ENCODE measurements at places on chromosomes 1 and 21. TPM values are rescaled to one million over a fixed set of nuclear protein-coding genes. Genes with fewer than 3 reads are reported as not detected.
A peak's percentile ranks its signal among the peaks of the same experiment; 100 is the strongest.

The TCHH gene
- 0.91 TPM for total RNA-seq

DNA sequence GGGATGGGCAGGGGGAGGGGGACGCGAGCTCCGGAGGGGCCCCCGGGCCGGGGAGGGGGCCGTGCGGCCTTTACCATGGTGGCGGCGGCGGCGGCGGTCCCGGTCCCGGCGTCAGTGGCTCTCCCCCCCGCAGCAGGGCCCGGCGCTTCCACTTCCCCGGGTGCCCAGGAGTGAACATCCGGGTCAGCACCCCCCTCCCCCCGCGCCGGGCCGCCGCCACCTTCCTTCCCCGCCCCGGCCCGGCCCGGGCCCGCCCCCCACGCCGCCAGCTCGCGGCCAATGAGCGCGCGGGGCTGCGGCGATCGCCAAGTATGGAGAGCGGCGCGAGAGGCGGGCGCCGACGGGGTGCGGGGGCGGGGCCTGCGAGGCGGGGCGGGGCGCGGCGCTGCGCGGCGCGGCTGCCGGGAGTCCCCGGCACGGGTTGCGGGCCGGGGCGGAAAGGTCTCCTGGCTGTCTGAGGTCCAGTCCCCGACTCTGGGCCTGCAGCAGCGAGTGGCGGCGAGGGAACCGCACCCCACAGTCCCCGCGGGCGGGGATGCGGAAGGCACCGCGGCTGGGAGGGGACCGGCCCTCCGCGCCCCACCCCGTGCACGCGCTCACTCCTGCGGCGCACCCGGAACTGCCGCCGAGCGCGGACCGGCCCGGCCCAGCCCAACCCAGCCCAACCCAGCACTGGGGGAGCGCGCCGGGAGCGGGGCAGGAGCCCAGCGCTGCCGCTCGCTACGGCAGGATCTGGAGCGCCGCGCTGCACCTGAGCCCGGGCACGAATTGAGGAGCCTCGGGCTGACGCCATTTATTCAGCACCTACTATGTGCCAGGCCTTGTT, at the start of gene CAPZB:
Gene CAPZB (minus strand): TSS at position 178 of the 826 bp plus-strand sequence. CDS start 101 bp downstream, at position 77.
- DNase-seq, result peak; percentile 93

DNA sequence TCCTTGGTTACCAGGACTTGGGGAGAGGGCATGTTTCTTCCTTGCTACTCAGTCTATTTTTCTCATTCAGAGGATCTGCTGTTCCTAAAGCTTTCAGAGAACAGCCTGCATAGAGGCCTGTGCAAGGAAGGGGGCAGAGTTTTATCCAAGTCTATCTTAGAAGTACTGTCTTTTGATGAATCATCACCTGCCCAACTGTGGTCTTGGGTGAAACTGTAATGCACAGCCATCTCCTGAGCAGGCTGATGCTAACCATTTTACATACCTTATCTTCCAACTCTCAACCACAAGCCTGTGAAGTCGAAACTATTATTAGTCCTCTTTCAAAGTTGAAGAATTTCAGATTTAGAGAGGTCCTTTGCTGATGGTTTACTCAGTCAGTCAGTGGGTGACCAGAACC, 368.0 kb downstream of the HHAT start:
- no peak for DNase-seq

The ALDH9A1 gene
- 172 TPM for total RNA-seq

DNA sequence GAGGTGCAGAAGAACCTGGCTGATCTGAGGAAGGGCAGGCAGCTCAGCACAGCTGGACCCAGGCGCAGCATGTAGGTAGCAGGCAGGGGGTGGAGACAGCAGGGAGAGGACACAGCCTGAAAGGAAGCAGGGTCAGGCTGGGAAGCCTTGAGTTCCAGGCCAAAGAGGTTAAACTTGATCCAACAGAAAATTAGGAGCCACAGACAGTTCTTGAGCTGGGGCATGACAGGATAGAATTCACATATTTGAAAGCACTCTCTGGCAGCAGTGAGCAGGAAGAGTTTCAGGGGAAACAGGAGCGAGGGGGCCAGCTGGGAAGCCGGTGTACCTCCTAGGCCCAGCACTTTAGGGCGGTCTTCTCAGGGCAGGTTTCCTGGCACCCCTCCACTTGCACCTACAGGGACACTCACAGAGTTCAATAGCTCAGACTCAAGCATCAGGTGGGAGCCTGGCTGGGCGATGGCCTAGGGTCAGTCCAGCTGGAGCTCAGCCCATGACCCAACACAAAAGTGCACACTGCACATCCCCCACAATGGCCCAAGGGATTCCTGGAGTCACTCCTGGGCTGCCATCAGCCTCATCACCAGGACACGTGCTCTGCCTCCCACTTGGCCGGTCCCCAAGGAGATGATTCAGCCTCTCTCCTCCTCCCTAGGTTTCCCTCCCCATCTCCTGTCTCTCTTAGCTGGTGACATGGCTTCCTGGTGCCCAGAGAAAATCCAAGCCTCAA, 22.7 kb downstream of the MATN1 start:
- DNase-seq, result no peak
